ENCODE measurements at places on chromosomes 7 and 10.

DNA sequence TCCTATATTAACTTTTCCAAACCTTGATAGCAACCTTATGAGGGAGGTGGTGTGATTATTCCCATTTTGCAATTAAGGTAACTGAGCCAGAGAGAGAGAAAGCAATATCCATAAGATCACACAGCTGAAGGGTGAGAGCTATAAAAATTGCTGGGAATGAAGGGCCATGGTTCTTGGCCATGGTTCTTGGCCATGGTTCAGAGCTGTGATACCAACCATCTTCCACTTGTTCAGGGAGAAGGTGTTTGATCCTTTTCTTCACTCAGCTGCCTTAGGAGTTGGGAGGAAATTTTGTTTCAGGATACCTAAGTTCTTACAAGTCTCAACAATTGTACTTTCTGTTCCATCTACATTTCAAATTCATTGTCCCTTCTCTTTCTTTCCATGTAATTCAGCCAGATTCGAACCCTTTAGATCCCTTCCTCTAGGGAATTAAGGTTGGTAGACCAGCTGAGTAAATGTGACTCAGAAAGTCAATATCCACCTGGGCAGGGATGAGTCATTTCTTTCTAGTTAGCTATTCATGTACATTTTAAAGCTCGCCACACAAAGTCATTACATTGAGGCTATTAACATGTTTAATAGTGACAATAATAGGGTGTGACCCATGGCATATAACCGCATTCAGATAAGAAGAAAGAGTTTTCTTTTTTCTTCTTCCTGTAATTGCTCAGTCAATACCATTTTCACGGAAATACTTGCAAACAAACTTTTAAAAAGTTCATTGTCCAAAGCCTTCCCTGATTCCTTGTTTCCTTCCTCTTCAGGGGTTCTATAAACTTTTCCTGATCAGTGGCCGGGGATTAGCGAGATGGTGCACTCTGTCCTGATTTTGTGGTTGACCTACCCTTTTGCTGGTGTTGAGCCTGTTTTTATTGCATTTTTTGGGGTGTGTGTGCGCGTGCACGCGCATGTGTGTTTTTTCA, 143.4 kb downstream of the TCF7L2 start:
- no peak for DNase-seq

GRCh38 chr7:158301207-158301606, 286.4 kb downstream of the PTPRN2 start:
- no peak for DNase-seq

DNA sequence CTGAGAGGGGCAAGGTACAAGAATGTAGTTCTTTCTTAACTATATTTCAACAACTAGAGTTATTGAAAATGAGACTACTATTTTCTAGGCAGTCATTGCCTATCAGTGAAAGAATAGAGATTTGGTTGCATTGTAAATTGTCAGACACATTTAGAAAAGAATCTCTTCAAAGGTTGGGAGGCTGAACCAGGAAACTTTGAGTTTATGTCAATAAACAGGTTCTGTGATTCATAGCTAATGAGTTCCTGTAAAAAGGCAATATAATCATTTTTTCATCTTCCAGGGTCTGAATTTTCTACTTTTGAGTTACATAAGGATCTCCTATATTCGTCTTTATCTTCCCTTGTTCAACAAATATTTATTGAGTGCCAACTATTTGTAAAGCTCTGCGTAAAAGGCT, 47.1 kb downstream of the MAGI2 start:
- no peak for DNase-seq

- no peak for DNase-seq
Measured at GRCh38 chr7:155011086-155011485, 8.2 kb upstream of the PAXIP1 start.
